ENCODE measurements at places on chromosomes 6 and 20.

GRCh38 chr20:53050338-53050737, 78.2 kb downstream of the TSHZ2 start:
- no peak for DNase-seq

GRCh38 chr20:63756648-63756991, 17.0 kb downstream of the SLC2A4RG start:
- no peak for DNase-seq

- DNase-seq: no peak
These were observed 11.3 kb upstream of the ZNF335 start for GRCh38 chr20:45983279-45983743.

- no peak for DNase-seq
These were observed 227.7 kb downstream of the CBLN4 start for GRCh38 chr20:55777641-55778040.

DNA sequence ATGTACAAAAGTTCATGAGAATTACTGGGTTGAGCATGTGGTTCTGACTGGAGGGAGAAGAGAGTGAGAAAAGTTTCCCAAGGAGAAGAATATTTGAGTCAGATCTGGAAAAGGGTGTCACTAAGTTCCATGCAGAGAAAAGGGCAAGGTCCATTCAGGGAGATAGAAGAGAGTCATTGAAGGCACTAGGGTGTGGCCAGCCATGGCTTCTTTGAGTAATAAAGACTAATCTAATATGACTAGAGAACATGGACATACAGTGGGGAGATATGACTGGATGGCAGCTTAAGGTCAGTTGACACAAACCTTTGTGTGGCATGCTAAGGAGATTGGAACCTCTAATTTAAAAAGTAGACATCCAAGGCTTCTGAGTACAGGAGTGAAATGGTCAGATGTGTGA, 10.7 kb upstream of the SLC17A4 start:
- DNase-seq: no peak

GRCh38 chr20:63701329-63702035, 5.0 kb downstream of the TNFRSF6B start:
- no peak for DNase-seq

GRCh38 chr20:35369804-35370203, 42.0 kb downstream of the UQCC1 start:
- DNase-seq: no peak

DNA sequence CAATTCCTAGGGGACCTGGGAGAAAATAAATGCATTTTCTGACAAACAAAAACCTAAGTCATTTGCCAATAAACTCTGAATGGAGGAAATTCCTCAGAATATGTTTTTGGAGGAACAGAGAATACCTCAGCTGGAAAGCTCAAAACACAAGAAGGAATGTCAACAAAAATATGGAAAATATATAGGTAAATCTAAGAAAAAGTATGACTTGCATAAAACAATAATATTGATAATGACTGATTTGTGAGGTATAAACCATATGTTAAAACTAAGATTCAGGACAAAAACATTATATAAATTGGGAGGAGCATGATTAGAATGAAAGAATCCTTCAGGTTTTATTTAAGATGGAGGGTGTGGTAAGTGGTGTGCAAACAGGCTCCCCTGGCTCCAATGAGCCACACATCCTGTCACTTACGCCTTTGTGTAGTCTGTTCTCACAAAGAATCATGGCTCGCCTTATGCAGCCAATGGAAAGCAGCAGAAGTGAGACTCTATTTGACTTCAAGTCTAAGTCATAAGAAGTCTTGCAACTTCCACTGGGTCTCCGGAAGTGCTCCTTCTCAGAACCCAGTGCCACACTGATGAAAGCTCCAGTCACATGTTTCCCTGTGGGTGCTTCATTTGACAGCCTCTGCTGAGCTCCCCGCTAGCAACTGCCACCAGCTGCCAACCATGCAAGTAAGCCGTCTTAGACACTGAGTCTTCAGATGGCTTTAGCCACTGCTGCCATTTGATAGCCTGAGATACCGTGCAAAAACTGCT, 8.1 kb downstream of the CFAP61 start:
- no peak for DNase-seq

GRCh38 chr6:34232901-34233300, 3.8 kb upstream of the HMGA1 start:
- no peak for DNase-seq

DNA sequence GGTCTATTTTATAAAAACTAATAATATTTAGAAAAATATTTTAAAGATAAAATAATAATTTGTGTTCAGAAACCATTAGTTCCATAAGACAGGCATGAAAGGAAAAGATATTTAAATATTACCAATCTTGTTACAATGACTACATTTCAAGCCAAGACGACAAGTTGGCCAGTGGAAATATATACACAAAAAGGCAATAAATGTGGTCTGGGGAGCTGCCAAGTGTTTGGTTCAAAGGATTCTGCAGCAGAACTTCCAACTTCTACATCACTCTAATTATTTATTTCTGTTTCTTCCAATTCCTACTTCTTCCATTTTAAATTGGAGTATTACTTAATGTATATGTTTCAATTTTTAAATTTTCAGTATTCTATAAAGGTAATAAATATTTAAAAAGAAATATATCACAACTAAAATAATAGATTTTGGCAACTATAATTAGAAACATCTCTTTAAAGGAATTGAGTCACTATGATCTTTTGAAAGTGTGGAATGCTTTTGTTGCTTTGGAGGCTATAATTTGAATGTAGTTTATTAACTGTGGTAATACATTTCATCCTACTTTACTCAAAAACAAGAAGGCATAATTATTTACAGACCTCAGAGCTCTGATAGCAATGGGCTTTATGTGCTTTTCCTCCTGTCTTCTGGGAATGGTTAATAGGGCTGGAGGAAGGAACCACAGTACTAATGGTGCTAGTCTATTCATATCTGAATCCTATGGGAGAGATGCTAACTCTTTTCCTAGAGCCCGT, 129.7 kb upstream of the FAM184A start:
- DNase-seq: no peak
